ENCODE measurements at places on chromosomes 2 and 18.
A peak's percentile ranks its signal among the peaks of the same experiment; 100 is the strongest.

- no peak for DNase-seq
These were observed 60.1 kb downstream of the PTPN4 start for GRCh38 chr2:119819846-119820245.

DNA sequence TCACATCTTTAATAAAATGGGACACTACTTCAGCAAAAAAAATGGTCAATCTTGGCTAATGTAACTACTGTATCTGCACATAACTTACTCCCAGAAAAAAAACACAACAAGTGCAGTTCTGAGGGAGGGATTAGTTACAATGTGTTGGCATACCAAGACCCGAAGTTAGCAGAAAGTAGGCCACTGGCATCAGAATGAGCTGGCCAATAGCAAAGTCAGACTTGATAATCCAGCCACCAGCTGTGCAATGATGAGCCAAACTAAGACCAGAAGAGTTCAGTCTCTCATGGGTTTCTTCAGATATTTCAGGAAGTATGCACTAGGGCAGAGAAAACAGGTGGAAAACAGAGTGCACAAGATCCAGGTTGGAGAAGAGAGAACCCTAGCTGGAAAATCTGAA is 65.3 kb downstream of the OLA1 start:
- DNase-seq = no peak

DNA sequence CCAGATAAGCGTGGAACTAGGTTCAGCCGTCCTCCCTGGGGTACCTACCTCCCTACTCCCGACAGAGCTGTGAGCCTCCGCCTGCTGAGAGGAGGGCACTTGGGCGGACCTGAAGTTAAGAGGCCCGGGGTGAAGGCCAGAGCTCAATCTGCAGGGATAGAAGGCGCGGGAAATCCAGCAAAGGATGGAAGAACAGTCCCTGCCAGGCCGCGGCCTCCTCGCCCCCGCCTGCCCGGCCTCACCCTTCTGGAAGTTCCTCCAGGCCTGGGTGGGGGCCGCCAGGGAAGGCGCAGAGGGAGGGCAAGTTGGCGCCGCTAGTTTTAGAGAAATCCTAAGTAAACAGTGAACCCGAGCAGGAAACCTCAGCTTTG is 13.0 kb downstream of the EN1 start:
- no peak for DNase-seq

DNA sequence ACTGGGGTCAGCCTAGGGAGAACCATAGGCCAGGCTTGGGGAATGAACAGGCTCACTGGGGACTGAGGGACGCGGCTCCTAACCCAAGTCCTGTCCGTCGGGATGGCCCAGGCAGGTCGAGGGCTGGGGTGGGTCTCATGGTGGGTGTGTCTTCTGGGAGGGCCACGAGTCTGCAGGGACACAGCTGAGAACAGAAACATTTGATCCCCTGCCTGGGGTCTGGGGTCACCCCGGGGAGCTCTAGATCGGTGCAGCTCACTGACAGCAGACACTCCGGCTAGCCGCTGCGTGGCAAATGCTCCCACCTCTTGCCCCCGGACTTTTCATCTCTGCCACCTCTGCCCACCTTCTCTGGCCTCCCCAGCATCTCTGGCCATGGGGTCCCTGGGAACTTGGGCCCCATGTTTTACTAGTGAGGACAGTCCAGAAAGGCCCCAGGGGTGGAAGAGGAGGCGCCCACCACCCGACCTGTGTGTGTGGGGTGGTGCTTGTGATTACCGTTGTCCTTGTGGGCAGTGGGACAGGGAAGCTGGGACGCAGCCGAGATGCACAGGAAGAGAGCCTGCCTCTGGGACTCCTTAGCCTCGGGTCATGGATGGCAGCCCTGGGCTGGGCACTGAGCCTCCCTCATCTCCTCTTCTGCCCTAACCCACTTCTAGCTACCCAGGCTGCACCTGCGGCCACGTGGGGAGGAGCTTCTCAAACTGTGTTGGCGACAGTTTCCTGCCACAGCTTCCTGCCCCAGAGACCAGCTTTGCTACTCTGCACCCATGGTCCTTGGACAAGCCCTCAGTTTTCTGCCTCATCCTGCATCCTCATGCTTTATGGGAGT is 4.9 kb downstream of the ZAP70 start:
- no peak for DNase-seq

- no peak for DNase-seq
These were observed 206.1 kb upstream of the RND3 start for GRCh38 chr2:150693556-150693955.

DNA sequence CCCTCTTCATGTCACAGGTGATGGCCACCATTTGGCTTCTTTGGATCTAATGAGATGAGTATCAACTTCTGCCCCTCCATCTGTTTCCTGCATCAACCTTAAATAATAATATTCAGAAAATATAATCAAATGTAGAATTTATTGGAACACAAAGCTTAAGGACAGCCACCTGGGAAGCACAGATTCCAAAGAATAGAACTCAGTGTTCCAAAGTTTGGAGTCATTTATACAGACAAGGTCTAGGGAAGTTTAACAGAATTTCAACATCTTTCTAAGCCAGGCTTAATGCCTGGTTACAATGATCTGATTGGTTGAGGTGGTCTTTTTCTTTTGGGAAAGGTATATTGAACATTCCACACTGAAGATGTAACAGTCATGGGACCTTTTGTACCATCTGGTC is 218.0 kb upstream of the PIEZO2 start:
- DNase-seq = no peak

DNA sequence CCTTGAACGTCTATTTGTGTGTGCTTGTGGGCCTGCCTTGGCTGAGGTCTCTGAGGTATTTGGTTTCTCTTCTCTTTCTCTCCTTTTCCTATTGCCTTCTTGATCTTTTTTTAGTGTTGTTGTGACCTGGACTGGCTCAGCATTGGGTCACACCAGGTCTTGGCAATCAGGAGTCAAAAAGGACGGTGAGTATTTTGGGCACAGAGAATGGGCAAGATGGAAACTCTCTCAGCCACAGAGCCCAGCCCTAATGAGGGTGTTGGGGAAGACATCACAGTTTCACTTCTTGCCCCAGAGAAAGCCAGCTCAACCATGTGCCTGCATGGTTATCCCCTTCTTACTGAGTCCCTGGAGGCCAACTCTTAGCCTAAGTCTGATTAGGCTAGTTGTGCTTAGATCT is 13.7 kb upstream of the INO80C start:
- DNase-seq = peak; percentile 58

DNA sequence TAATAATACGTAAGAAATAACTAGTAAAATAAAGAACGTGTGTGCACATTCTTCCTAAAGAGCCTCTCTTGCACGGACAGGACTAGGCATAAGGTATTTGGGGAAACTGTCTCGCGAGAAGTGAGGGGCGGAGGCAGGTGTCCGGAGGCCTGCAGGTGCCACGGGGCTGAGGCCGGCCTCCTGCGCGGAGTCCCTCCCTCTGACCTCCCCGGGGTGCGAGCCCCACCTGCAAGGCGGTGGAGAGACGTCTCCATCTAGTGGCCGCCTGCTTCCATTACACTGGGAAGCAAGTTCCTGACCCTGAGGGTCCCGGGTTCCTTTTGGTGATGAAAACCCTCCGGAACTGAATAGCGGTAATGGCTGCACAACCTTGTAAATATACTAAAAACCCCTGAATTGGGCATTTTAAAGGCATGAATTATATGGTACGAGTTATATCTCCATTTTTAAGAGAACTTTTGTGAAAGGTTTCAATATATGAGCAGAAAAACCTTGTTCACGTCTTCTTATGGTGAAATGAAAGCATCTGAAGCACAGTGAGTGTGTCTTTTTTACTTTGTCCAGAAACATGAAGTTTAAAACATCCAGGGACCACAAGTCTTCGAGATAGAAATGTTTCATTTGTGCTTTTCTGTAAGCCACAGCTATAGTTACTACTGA is 35.5 kb upstream of the CTDP1 start:
- DNase-seq = peak; percentile 64

- DNase-seq = no peak
These were observed 7.5 kb upstream of the RNF144A start for GRCh38 chr2:6909431-6910385.

- no peak for DNase-seq
These were observed 41.0 kb upstream of the DOCK10 start for GRCh38 chr2:225083276-225083675.
